Hematopoietic multipotent progenitor cell treated with erythropoietin and hydrocortisone succinate and interleukin-3 and kit ligand, for 4 days (in vitro differentiated cells): ENCODE measurements at places on chromosomes 4 and X.

- DNase-seq: no peak
Measured at GRCh38 chr4:54011201-54011600, 53.2 kb downstream of the CHIC2 start.

DNA sequence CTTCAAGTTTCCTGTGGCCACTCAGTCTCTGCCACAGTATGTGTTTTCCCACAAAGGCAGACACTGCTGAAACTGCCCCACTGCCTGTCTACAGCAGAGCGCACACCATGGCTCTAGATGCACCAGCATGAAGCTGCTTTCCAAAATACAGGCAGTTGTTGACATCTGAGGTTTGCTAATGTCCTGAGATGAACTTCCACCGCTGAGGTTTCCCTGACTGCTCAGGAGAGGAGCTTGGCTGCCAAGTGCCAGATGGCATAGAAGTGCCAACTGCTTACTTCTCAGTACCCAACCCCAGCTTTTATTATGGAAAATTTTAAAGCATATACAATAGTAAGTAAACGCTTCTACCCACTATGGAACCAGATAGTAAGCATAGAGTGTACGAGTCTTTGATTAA lies 61.0 kb upstream of the EXOC1L start:
- DNase-seq: no peak

- no peak for DNase-seq
Measured at GRCh38 chrX:16465081-16465876, 184.7 kb upstream of the S100G start.

GRCh38 chr4:169650227-169650936 lies 30.0 kb downstream of the CLCN3 start:
- no peak for DNase-seq

DNA sequence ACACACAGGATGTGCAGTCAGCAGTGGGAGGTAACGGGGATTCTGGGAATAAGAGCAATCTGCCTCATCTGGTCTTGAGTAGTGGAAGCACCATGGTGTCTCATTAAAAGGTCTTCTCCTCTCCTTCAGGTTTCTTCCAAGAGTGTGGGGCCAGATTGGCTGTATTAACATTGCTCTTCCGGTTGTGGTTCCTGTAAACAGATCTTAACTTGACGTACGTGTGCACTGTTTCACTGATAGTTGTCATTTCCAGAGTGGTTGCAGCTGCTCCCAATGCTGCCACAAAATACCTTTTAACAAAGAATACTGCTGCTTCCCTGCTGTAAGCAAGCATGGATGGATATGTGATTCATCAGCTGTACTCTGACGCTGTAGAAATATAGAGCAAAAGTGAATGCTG lies 1443.4 kb upstream of the TENM3 start:
- no peak for DNase-seq

DNA sequence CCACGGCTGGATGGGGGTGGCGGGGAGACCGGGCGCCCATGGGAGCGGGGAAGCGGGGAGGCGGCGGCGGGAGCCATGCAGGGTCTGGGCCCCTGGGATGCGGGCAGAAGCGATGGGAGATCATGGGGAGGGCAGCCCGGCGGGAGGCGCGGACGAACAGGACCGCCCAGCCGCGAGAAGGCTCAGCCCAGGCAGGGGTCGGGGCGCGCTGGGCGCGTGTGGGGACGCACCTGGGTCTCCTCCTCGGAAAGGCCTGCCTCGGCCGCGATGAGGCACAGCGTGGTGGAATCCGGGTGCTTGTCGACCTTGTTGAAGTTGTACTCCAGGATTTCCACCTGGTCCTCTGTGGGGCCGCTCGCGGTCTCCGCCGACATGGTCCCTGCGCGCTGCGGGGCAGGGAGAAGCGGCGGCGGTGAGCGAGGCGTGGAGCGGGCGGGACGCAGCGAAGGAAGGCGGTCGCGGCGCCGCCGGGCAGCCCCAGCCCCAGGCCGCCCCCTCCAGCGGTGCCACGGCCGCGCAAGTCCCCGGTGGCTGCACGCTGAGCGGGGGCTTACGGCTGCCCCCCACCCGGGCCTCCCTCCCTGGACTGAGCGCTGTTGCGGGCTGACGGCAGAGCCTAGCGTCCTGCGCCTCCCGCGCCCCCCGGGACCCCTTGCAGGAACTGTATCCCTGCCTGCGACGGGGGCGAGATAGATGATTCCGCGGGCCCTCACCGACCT lies 25.3 kb downstream of the HOPX start:
- DNase-seq: peak; percentile 22

DNA sequence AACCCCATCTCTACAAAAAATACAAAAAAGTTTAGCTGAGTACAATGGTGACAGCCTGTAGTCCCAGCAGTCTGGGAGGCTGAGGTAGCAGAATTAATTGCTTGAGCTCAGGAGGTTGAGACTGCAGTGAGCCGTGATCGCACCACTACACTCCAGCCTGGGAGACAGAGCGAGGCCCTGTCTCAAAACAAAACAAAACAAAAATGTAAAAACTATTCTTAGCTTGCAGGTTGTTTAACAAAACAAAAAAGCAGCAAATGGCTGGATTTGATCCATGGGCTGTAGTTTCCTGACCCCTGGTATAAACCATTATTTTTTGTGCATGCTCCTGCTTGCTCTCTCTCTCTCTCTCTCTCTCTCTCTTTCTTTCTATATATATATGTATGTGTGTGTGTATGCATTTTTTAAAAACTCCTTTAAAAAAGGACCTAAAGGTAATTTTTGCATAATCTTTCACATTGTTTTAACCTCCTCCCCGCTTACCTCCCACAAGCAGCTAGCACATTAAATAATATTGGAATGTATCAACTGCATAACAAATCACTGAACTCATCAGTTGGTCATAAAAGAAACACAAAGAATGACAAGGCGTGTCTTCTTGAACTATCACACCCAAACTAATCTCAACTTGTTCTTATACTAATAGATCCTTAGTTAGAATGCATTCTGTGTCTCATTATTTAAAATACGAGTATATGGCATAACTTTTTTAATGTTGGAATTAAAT lies 4.8 kb downstream of the AREG start:
- DNase-seq: no peak
